ENCODE measurements at places on chromosomes 16 and 17.

GRCh38 chr16:84277244-84277823 is 17.3 kb upstream of the WFDC1 start:
- DNase-seq = peak; percentile 72

- DNase-seq = no peak
These were observed 29.1 kb downstream of the LDHD start for GRCh38 chr16:75087375-75087979.

DNA sequence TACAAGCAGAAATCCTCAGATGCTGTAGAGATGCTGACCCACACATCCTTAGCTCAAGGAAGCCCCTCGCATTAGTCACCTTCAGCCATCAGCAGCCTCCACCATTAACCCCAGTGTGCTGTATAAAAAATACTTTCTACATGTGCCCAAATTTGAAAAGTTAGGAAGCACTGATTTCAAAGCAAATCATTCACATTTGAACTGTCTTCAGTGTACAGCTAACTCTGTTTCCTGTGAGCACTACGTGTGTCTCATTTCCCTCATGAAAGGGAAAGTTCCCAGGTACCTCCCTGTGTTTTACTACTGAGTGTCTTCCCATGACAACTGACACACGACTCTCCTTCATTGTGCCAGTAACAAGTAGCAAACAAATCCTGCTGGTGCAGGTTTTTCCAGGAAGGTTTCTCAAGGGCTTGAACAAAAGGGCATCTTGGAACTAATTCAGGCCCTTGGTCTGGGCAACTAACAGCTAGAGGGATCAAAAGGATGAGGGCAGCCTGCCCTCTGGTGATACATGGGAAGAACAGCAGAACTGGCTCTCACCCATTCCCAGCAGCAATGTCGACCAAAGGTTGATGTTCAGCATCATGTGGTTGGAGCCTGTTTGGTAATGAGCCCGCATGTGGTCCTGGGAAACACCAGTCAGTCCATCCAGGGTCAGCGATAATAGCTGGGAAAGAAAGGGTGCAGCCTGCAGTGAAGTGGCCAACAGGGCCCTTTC is 4.0 kb downstream of the SLC35B1 start:
- no peak for DNase-seq

DNA sequence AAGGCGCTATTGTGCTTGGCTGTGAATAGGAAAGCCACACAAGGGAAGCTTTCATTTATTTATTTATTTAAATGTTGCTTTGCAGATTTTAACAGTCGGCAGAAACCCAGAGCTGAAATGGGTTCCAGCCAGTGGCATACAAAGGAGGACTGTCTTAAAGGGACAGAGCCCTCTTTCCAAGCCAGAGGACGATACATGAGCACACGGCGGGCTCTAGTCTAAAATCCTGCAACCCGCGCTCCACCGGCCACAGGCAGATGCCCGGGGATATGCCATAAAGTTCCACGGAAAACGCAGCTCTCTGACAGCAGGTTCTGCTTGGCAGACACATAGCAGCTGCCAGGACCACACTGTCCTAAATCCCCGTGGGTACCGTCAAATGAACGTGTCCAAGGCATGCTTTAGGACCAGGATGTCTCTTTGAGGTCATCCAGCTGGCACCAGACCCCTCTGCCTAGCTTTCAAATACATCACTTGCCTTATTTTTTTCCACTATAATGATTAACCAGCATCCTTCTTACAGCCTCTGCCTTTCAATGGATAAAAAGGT is 64.6 kb downstream of the CYTH1 start:
- no peak for DNase-seq

GRCh38 chr17:38844261-38844757 is 9.2 kb downstream of the RPL23 start:
- no peak for DNase-seq

DNA sequence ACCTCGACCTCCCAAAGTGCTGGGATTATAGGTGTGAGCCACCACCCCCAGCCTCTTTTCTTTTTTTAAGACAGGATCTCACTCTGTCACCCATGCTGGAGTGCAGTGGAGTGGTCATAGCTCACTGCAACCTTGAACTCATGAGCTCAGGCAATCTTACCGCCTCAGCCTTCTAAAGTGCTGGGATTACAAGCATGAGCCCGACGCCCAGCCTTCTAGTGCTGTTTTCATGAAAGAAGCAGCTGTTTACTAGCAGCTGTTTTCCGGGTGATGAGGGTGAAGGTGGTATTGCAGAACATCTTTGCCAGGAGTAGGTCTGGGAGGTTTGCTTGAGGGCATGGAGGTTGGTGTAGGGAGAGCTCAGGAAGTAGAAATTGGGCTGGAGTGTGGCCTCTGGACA is 2.0 kb downstream of the ADCY7 start:
- DNase-seq = no peak

DNA sequence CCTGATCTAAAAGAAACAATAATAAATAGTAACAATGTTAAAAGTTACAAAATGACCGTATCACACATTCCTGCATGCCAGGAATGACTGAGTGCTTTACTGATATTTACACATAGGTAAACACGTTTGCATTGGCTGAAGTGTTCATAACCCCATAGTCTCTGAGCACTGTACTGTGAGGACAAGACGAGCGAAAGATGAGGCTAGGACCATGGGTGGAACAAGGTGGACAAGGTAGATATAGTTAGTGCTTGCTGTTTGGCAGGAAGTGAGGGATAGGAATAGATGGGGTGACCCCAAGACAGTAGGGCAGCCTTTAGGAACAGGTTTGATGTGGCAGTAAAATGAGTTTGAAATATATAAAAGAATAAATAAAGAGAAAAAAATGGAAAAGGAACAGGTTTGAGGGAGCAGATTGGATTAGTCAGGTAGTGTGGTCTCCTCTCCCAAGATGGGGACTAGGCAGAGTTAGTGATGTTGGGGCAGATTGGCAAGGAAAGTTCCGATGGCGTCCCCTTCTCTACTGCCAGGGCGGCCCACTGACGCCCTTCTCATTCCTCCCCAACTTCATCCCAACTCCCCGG is 452 bp upstream of the E2F4 start:
- DNase-seq = no peak

- no peak for DNase-seq
These were observed 390.8 kb upstream of the MON1B start for GRCh38 chr16:76800196-76800595.
